T-helper 1 cell (primary cell): ENCODE measurements at places on chromosomes 2 and 18.

DNA sequence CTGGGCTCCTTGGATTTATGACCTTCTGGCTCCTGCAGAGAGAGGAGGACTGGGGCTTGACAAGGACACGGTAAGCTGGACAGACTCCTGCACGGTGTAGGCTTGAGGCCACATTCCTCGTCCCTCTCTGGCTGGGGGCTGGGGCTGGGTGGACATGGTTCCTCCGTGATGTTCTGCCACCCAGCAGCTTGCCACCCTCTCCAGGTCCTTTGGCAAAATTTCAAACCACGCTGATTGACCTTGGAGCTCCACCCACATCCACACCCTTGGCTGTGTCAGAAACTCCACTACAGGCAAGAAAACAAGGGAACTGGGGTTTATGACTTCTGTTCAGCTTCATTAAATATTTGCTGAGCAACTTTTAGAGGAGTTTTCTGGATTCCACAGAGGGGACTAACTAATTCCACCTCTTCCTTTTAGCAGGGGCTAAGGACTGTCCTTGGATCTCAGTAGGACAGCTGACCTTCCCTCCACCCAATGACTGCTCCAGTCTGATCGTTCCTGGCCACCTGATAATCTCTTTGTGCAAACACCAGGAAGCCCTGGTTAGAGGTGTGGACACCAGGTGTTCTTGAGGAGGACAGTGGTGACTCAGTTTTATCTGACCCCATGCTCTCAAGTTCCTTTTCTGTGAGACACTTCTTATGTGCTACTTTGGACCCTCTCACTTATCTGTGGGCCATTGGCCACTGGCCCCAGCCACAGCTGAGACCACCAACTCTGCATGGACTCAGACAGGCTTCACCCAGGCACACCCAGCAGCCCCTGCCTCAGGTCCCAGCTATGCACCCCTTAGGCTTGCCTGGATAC, 29.3 kb downstream of the GPR55 start:
- DNase-seq, result no peak

DNA sequence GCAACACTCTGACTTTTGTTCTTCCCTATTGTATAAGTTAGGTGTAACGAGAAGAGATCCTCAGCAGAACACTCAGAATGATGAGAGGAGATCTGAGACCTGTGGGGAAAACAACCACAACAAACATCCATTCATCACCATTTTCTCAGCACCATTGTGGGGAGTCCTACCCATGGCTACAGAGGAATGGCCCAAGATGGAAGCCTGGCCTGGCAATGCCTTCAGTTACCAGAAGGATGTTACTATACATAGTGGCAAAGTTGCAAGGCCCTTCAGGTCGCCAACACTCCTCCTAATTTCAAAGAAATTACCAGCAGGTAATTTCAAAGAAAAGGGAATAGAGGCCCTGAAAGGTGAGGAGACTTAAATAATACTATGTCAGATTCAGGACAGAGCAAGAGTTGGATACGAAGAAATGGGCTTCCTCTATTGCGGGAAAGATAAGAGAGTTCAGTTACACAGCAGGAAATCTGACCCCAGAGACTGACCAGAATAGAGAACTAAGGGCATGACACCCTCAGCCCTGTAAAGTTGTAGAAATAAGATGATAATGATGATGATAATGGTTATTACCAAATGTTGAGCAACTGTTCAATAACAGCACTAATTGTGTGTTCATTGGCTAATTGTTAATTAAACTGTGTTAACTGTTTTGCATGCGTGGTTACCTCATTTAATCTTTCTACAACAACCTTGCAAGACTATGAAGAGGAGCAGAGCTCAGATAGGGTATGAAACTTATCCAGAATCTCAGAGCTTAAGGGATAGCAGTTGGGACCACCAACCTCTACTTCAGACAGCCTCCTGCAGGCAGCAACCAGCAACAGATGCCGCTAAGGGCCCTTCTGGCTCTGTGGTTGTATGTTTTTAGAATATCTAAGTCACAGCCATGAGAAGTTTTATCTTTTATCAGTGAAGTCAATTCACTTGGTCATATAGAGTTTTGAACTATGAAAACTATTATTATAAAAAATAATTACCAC, 37.5 kb downstream of the DHRS9 start:
- DNase-seq, result no peak

- DNase-seq, result no peak
Measured at GRCh38 chr2:63049970-63050333, 678 bp upstream of the OTX1 start.

DNA sequence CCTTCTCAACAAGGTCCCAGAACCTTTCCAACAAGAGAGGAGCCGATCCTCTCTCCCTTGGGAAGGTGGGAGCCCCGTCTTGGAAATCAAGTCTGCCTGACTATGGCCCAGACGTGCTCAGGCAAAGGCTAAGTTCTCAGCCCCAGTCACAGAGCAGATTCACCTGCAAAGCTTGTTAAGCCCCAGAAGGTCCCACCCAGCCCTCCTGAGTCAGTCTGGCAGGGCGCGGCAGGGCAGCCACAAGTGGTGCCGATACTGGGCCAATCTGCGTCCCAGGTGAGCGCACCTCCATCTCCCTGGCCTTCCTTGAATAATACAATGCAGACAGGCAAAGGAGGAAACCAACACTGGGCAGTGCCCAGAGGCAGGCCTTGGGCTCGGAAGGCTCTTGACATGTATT, 15.0 kb downstream of the CRACDL start:
- DNase-seq, result no peak

GRCh38 chr18:50320719-50321118, 33.2 kb upstream of the CXXC1 start:
- no peak for DNase-seq

DNA sequence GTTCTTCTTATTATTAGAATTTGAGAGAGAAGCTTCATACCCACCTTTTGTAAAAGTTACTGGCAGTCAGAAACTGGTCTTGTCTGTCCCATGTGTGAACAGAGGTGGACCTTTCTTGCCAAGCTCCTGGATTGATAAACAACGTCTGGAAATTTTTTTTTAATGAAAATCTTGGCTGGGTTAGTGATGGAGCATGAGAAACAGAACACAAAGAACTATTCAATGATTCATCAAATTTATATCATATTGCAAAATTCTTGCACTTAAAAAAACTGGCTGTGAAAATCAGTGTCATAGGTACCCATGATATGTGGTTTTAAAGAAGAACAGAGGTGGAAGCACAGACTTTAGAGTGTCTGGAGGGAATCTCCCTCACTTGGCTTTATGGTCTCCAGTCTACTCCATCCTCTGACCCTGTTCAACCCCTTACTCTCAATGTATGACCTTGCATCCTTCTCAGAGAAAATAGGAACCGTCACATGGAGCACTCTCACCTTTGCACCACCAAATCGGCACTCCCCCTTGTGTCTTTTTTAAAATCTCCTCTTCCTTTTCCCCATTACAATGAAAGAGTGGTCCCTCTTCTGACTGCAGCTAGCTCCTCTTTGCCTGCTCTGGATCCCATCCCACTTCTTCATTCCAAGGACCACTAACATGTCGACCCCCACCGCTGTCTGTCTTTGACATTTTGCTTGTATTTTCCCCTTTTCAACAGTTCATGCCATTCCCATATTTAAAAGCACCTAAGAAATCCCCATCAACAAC, 58.2 kb downstream of the COPS8 start:
- no peak for DNase-seq
